ENCODE measurements at places on chromosomes 1 and 21. TPM values are rescaled to one million over a fixed set of nuclear protein-coding genes. Genes with fewer than 3 reads are reported as not detected.

- no peaks in the 10 kb centered on the region for H3K36me3 ChIP-seq
- H3K27me3 ChIP-seq = peaks cover 70% of the 10 kb centered on the region
- no peak overlapping the region for H3K4me3 ChIP-seq
- no peak for DNase-seq
- H3K27ac ChIP-seq = no peak overlapping the region
These were observed 1.1 kb downstream of the KCNH1 start for GRCh38 chr1:211132721-211133392.

DNA sequence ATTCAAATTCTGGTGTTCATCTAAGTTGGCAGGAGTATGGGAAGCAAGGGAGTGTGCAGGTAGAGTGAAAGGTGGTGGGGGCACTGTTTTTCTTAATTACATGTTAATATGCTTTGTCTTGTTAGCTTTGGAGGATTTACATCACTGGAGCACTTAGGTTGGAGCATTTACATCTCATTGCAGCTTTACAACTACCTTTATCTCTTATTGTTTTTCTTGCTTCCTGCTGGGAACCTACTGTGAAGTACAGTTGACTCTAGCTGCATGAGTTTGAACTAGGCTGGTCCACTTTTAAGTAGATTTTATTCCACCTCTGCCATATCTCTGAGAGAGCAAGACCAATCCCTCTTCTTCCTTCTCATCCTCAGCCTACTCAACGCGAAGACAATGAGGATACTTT, 554.8 kb upstream of the B3GALT2 start:
- no peak overlapping the region for H3K27ac ChIP-seq
- DNase-seq = no peak
- H3K27me3 ChIP-seq = no peaks in the 10 kb centered on the region
- peaks cover 3% of the 10 kb centered on the region for H3K36me3 ChIP-seq

Gene KLF17
- total RNA-seq = not detected

GRCh38 chr1:110370827-110371226, 20.0 kb downstream of the SLC16A4 start:
- peaks cover 14% of the 10 kb centered on the region for H3K4me1 ChIP-seq
- H3K27ac ChIP-seq = no peak overlapping the region
- no peak for DNase-seq
- H3K36me3 ChIP-seq = peaks cover 39% of the 10 kb centered on the region

DNA sequence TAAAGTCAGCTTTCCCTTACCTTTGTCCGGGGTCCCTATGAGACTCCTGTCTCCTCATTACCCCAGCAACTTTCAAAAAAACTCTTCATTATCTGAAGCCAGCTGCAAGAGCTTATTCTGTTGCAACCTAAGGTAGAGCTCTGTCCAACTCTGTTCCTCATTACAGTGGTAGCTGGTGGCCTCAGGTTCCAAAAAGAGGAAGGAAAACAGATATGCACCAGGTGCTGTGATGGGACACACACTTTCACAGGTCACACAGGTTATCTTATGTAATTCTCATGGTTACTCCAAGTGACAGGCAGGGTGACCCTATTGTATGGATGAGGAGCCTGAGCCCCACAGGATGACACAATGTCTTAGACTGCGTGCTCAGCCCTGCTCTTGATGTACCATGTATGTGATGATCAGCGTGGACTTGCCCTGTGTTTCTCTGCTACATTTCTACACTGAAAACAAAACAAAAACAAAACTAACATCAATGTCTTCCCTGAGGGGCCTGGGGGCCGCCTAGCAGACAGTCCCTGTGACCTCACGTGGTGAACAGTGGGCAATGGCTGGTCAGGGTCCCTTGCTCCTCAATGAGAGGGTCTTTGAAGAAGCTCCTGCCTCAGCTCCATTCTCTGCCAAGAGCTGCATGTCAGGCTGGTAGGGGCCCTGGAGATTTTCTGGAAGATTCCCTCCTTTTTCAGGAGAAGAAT, 9.7 kb upstream of the TENT5C start:
- DNase-seq = no peak
- no peak overlapping the region for H3K27ac ChIP-seq
- H3K36me3 ChIP-seq = no peaks in the 10 kb centered on the region
- peaks cover 3% of the 10 kb centered on the region for H3K27me3 ChIP-seq
- H3K4me1 ChIP-seq = no peaks in the 10 kb centered on the region
- H3K4me3 ChIP-seq = no peak overlapping the region

GRCh38 chr1:58898739-58899586, 115.1 kb upstream of the JUN start:
- no peaks in the 10 kb centered on the region for H3K36me3 ChIP-seq
- H3K4me3 ChIP-seq = no peak overlapping the region
- no peak for DNase-seq
- no peak overlapping the region for H3K27ac ChIP-seq
- no peaks in the 10 kb centered on the region for H3K27me3 ChIP-seq

Gene BTBD8
- total RNA-seq = 3.7 TPM

Gene SLC44A3
- total RNA-seq = 0.35 TPM

GRCh38 chr1:21823980-21824702, 12.1 kb downstream of the LDLRAD2 start:
- DNase-seq = no peak
- H3K27me3 ChIP-seq = no peaks in the 10 kb centered on the region
- no peak overlapping the region for H3K27ac ChIP-seq
- H3K4me3 ChIP-seq = no peak overlapping the region
- no peaks in the 10 kb centered on the region for H3K4me1 ChIP-seq
- H3K36me3 ChIP-seq = no peaks in the 10 kb centered on the region

GRCh38 chr1:209850342-209850979, 22.7 kb downstream of the UTP25 start:
- H3K4me3 ChIP-seq = no peak overlapping the region
- peaks cover 2% of the 10 kb centered on the region for H3K4me1 ChIP-seq
- H3K27ac ChIP-seq = no peak overlapping the region
- peaks cover 35% of the 10 kb centered on the region for H3K36me3 ChIP-seq

DNA sequence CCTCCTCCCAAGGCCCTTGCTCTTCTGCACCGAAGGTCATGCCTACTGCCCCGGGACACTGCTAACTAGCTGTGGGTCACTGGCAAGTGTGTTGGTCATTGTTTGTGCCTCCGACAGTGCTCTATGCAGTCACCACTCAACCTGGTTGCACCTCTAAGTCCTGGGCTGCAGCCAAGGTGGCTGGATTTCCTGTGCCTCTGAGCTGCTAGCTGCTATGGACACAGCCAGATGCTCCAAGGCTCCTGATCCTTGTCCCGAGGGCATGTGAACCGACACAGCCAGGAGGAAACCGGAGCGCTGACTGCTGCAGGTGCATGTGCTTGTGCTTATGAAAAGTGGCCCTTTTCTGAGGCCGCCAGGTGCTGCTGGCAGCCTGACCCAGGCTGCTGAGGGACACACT, 14.7 kb upstream of the SPOCD1 start:
- H3K36me3 ChIP-seq = no peaks in the 10 kb centered on the region
- no peak overlapping the region for H3K4me3 ChIP-seq
- peaks cover 3% of the 10 kb centered on the region for H3K27me3 ChIP-seq
- H3K4me1 ChIP-seq = peaks cover 29% of the 10 kb centered on the region

- peak; percentile 6 for DNase-seq
- peaks cover 7% of the 10 kb centered on the region for H3K27me3 ChIP-seq
- no peak overlapping the region for H3K27ac ChIP-seq
- no peak overlapping the region for H3K4me3 ChIP-seq
- no peaks in the 10 kb centered on the region for H3K4me1 ChIP-seq
- no peaks in the 10 kb centered on the region for H3K36me3 ChIP-seq
These were observed 31.9 kb upstream of the COL6A2 start for GRCh38 chr21:46065914-46066551.

- H3K4me1 ChIP-seq = no peaks in the 10 kb centered on the region
- H3K36me3 ChIP-seq = no peaks in the 10 kb centered on the region
- no peak overlapping the region for H3K4me3 ChIP-seq
- H3K27me3 ChIP-seq = no peaks in the 10 kb centered on the region
- no peak for DNase-seq
These were observed 10.4 kb downstream of the KRTAP10-1 start for GRCh38 chr21:44529503-44530125.

DNA sequence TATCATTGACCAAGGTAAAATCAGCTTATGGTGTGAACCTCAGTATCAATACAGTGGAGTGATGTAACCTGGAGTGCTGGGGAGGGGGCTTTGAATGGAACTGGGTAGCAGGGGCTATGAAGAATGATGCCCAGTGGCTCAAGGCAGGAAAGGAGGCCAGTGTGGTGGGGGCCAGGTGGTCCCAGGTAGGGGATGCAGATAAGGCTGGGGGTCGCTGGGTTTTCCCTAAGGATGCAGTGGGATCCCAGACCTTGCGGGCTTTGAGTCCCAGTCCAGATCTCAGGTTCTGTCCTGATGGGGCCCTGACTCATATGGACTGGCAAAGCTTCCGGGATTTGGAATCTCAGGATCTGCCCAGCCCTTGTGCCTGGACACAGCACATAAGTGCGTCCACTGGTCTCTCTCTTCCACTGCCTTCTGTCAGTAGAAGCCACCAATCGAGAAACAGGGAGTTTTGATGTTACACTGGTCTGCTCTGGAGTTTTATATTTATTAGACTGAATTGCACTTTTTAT, 52.0 kb downstream of the S100B start:
- H3K27ac ChIP-seq = peak overlapping the region; percentile 75
- peaks cover 55% of the 10 kb centered on the region for H3K36me3 ChIP-seq
- H3K27me3 ChIP-seq = no peaks in the 10 kb centered on the region
- H3K4me1 ChIP-seq = peaks cover 46% of the 10 kb centered on the region
- no peak for DNase-seq
- H3K4me3 ChIP-seq = no peak overlapping the region

Gene CRYBG2
- 4.3 TPM for total RNA-seq

DNA sequence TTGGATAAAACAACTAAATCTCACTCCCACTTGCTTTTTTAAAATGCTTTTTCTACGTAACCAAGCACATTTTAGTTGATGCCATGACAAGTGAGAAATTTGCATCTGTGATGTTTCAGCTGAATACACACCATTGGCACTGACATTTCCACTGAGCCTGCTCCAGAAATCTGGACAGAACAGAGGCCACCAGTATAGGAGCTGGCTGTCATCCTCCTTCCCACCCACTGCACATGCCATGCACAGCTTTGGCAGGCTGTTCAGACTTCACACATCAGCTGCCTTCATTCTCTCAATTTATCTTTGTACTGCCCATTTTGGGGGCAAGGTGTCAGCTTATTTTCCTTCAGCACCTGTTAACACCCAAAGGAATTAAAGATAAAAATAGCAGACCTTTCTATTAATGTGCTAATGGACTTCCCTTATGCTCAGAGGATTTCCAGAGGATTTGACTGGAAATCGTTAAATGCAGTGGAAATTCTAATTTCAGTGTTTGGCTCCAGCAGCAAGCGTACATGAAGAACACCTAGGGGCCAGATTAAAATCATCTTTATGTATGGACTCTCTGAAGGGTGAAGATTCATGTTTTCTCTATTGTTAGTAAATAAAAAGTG, 12.9 kb upstream of the PODN start:
- H3K27ac ChIP-seq = no peak overlapping the region
- peaks cover 9% of the 10 kb centered on the region for H3K4me1 ChIP-seq
- peaks cover 37% of the 10 kb centered on the region for H3K36me3 ChIP-seq
- H3K4me3 ChIP-seq = no peak overlapping the region

- no peaks in the 10 kb centered on the region for H3K4me1 ChIP-seq
- no peaks in the 10 kb centered on the region for H3K36me3 ChIP-seq
- H3K4me3 ChIP-seq = no peak overlapping the region
These were observed 19.5 kb downstream of the JAM2 start for GRCh38 chr21:25658427-25659035.

Gene TMEM82
- total RNA-seq = not detected

GRCh38 chr1:86453664-86454063, 15.1 kb upstream of the CLCA1 start:
- H3K4me3 ChIP-seq = no peak overlapping the region
- no peaks in the 10 kb centered on the region for H3K4me1 ChIP-seq
- H3K36me3 ChIP-seq = no peaks in the 10 kb centered on the region
- peaks cover 11% of the 10 kb centered on the region for H3K27me3 ChIP-seq

- no peak for DNase-seq
- no peak overlapping the region for H3K27ac ChIP-seq
These were observed 1.9 kb upstream of the ID3 start for GRCh38 chr1:23561076-23561812.

DNA sequence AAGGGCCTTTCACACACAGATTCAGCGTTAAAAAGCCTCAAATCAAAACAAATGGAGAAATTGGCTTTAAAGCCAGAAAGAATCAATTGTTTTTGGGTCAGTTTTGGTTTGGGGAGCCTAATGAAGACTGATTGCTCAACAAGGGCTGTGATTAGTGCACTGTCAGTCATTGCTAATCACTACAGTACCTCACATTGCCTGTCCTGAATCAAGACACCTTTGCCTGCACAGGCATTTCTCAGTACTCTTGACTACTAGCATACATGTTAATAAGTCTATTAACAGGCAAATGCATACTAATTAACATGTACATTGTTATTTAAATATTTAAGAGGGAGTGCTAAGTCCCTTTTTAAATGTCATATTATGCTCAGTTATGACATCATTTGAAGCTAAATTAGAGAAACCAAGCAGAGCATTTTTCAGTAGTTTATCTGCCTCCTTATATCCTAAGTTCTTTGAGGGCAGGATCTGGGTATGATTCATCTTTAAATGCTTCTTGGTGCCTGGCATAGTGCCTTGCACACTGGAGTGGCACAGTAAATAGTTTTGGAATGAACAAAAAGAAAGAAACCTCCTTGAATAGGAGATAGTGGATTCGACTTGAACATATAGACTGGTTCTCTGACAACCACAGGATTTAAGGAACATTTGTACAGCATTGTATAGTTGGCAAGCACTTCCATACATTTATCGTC, 25.8 kb upstream of the CCN1 start:
- no peak for DNase-seq
- H3K27ac ChIP-seq = no peak overlapping the region
- H3K27me3 ChIP-seq = peaks cover 5% of the 10 kb centered on the region
- H3K4me1 ChIP-seq = no peaks in the 10 kb centered on the region

GRCh38 chr1:32299327-32299726, 7.4 kb downstream of the HDAC1 start:
- no peak overlapping the region for H3K27ac ChIP-seq
- H3K27me3 ChIP-seq = no peaks in the 10 kb centered on the region
- no peak for DNase-seq
- H3K36me3 ChIP-seq = peaks cover 66% of the 10 kb centered on the region
- no peak overlapping the region for H3K4me3 ChIP-seq

DNA sequence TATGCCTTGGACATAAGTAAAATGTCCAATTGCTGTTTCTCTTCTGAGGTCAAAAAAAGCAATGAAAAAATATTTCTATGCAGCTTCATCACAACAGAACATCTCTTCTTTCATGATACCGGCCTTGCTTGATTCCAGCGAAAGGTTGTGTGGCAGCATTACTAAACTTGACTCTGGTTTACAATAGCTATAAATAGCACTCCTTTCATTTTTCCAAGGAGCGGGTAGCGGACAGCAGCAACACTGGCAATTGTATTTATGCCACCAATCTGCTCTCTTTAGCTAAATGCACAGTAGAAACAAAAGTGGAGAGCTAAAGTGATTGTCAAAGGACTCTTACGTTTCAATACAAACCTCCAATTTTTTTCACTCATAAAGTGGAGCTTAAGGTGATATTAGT, 7.5 kb upstream of the DAB1 start:
- H3K27ac ChIP-seq = no peak overlapping the region
- no peak for DNase-seq
- no peak overlapping the region for H3K4me3 ChIP-seq
- H3K27me3 ChIP-seq = peaks cover 2% of the 10 kb centered on the region
- no peaks in the 10 kb centered on the region for H3K36me3 ChIP-seq

GRCh38 chr1:1779691-1780597, 1.7 kb upstream of the NADK start:
- H3K4me3 ChIP-seq = peak overlapping the region; percentile 77
- peaks cover 10% of the 10 kb centered on the region for H3K36me3 ChIP-seq
- no peaks in the 10 kb centered on the region for H3K27me3 ChIP-seq
- H3K27ac ChIP-seq = peak overlapping the region; percentile 99
- peak; percentile 85 for DNase-seq

Gene NBPF6
- total RNA-seq = not detected

GRCh38 chr1:220905650-220906560, 26.7 kb downstream of the HLX start:
- no peaks in the 10 kb centered on the region for H3K36me3 ChIP-seq
- no peaks in the 10 kb centered on the region for H3K4me1 ChIP-seq
- H3K27ac ChIP-seq = no peak overlapping the region
- H3K4me3 ChIP-seq = no peak overlapping the region

All from activated CD4-positive, alpha-beta memory T cell treated with anti-CD3 and anti-CD28 coated beads, Interleukin-2, amount 10 ng/mL, durations not matched to agents 7 days and 5 days (primary cell).